ENCODE measurements at places on chromosomes 6 and 20.

DNA sequence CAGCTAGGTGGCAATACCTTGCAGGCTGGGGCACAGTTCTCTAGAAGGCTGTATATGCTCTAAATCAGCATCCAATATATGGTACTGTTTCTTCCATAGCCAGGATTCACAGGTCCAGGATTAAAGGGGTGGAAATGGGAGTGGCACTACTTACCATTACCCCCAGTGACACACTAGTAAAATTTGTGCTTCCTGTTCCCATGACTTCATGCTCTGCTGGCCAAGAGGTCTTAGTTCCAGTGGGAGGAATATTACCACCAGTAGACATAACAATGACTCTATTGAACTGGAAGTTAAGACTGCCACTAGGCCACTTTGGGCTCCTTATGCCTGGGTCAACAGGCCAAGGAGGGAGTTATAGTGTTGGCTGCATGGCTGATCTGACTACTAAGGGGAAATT is 174.3 kb upstream of the TNFAIP3 start:
- no peak for DNase-seq

DNA sequence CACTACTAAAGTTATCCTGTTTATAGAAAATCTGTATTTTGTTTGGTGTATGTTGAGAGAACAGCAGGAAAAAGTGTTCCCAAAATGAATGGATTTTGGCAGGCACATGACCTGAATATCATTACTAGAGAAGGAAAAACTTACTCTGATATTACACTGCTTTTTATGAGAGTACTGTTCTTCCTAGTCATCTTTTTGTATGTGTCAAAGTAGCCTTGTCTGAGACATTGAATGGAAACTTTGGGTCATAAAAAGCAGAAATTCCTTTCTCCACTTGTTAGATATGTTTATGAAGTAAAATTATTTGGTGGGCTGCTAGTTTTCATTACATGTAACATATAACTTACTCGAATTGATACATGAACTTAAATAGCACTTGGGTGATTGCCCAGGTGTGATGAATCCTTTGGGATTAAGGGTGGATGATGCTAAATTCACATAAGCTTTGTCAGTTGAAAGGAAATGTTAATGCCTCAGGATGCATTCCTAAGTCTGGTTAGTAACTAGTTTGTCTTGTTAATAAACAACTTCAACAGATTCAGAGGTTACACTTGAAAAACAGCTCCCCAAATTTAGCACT is 206.7 kb downstream of the CENPW start:
- no peak for DNase-seq

DNA sequence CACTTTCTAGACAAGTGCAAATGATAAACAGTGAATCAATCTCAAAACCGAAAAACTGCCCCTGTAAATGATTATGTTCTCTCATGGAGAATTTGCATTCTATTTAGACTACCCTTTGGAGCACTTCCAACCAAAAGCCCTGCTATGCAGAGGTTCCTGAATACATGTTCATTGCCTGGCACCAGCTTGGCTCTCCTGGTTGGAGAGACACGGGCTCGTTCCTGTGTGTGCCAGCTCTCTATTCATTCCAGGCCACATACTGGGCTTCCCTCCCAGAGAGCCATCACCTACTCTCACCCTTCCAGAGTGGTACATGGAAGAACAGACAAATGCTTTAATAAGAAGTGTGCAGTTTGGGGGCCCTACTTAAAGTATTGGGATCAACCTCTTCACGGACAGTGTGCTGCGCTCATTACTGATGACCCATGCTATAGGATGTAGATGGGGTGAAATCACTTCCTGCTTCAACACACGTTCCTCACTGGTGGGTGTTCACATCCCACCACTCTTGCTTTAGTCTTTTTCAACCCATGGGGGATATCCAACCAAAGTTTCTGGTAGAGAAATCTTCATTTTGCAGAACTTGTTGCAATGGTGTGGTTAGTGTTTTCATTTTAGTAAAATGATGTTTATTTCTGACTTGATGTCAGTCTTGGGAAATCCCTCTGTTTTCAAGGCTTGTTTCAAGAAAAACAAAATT is 38.5 kb upstream of the NAA20 start:
- no peak for DNase-seq

GRCh38 chr6:116003668-116004067 is 57.0 kb downstream of the FRK start:
- no peak for DNase-seq

- DNase-seq = peak; percentile 98
These were observed at the start of gene CDS2 for GRCh38 chr20:5126512-5127203. TSS of gene CDS2 (plus strand) at chr20:5127008. CDS start at chr20:5127093, 85 bp downstream.

GRCh38 chr6:158892266-158892665 is 73.1 kb upstream of the EZR start:
- no peak for DNase-seq

- no peak for DNase-seq
These were observed 297.7 kb downstream of the CDC5L start for GRCh38 chr6:44685213-44685612.

DNA sequence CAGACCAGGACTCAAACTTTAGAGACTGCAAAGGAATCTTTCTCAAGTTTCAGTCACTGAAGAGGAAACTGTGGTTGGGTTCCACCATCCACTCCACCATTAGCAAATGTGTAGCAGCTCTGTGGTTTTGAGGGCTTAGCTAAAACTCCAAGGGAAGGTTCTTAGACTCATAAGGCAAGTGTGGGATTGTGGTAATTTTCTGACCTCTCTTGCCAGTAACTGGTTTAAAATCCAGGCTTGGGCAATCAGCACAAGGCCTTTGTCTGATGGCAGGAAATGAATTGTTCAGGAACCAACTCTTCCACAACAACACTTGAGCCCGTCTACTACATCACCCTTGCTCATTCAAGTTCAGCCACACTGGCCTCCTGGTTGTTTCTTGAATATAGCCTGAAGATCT is 68.6 kb upstream of the FBXL4 start:
- no peak for DNase-seq

GRCh38 chr6:113271437-113271836 is 585.7 kb upstream of the MARCKS start:
- DNase-seq = no peak

- no peak for DNase-seq
These were observed 14.4 kb downstream of the CCDC167 start for GRCh38 chr6:37485291-37485702.

- DNase-seq = no peak
These were observed 329.7 kb downstream of the BTBD9 start for GRCh38 chr6:38310061-38310460.

DNA sequence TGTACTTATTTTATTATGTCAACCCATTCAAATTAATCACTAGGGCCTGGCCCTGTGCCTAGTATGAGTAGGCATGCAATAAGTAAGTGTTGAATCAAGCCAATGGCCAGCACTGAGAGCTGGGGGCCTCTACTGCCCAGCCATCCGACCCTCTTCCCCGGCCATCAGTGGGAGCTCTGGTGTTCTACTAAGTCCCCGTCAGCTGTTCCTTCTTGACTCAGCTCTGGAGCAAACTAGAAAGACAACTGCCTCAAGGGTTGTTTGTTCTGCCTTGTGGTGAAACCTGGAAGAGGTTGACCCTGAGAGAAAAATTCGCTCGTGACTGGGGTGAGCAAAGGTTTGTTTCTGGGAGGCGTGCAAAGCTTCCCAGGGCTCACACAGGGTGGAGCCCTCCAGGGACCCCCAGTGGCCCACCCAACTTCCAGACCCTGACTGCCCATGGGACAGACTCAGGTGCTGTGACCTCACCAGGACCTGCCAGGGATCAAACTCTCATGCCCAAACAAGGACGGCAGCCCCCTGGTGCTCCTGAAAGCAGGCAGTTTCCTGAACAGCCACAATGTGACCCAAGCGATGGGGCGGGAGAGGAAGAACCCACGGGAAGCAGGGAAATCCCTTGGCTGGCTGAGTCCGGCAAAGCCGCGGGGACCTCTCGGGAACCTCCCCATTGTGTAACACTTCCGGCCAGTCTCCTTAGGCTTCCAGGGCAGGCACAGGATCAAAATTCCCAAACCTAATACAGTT is 50.4 kb downstream of the BANF2 start:
- no peak for DNase-seq

DNA sequence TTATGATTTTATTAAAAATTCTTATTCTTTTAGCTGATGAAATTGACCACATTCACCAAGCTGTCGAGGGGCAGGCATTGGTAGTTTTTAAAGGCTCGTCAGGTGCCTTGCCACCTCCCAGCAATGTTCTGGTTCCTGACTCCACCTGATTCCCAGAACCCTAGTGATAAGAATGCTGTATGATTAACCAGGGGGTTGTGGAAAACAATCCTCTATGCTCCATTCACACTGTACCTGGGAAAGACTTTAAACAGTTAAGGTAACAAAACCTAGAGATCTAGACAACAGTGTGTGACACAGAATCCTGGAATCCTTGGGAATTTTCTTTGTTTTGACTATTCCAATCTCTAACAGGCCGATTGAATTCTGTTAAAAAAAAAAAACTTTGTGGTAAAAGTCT is 165.7 kb upstream of the OLIG3 start:
- no peak for DNase-seq

- no peak for DNase-seq
These were observed 95.1 kb downstream of the TIAM2 start for GRCh38 chr6:155090166-155090565.

GRCh38 chr6:20681243-20681684 is 147.0 kb downstream of the CDKAL1 start:
- no peak for DNase-seq

- DNase-seq = no peak
These were observed 809.7 kb downstream of the MAFB start for GRCh38 chr20:39879296-39879695.

DNA sequence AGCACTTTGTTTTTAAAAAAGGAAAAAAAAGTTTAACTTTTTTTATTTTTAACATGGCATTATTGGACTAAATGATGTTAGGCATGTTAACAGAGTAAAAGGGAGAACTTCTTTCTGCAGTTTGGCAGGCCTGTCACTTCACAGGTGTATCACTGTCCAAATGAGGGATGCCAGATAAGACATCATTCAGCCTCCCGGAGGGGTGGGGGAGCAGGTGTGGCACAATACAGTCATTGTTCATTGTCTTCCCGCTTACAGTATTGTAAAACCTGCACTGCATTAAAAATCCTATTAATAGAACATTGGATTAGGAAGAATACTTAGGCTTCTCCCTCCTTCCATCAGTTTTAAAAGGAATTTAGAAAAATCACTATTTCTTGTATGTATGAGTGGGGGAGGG is 80.7 kb downstream of the CARMIL1 start:
- no peak for DNase-seq

- DNase-seq = no peak
These were observed 110.5 kb downstream of the FOXO3 start for GRCh38 chr6:108671175-108671574.

DNA sequence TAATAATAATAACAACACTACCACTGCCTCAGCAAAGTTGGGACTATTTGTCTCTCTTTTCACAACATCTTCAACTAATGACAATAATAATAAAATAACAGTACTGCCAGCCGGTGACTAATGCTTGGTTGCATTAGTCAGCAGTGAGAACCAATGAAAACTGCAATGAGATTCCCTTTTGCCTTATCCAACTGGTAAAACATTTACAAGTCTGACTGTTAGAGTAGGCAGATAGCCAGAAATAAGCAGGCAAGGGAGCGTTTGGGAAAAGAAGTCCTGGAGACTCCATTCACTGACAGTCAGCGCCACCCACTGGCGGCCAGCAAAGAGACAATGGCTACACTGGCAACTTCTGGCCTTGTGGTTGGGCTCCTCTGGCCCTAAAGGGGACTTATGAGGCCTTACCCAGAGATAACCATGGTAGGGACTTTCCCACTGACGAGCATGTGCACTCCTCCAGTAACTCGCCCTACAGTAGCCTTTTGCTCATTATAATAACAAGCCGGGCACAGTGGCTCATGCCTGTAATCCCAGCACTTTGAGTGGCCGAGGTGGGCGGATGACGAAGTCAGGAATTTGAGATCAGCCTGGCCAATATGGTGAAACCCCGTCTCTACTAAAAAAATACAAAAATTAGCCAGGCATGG is 3.4 kb upstream of the NSFL1C start:
- DNase-seq = no peak

- no peak for DNase-seq
These were observed 521 bp upstream of the RAD21L1 start for GRCh38 chr20:1225263-1225782.

DNA sequence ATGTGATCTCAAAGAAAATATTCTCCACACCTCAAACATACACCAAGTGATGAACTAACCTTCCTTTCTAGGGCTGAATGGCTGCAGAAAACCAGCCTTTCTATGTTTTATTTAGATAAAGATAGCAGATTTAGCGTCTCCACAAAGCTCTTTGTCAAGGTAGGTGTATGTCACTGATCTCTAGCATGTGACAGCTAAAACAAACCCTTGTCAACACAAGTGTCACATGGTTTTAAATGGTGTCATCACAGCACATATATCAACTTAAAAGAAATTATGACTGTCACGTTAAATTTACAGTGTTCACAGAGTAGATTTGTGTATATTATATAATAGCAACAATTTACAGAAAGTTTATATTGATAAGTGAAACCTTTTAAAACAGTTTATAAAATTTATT is 58.3 kb downstream of the TENT5A start:
- DNase-seq = no peak

DNA sequence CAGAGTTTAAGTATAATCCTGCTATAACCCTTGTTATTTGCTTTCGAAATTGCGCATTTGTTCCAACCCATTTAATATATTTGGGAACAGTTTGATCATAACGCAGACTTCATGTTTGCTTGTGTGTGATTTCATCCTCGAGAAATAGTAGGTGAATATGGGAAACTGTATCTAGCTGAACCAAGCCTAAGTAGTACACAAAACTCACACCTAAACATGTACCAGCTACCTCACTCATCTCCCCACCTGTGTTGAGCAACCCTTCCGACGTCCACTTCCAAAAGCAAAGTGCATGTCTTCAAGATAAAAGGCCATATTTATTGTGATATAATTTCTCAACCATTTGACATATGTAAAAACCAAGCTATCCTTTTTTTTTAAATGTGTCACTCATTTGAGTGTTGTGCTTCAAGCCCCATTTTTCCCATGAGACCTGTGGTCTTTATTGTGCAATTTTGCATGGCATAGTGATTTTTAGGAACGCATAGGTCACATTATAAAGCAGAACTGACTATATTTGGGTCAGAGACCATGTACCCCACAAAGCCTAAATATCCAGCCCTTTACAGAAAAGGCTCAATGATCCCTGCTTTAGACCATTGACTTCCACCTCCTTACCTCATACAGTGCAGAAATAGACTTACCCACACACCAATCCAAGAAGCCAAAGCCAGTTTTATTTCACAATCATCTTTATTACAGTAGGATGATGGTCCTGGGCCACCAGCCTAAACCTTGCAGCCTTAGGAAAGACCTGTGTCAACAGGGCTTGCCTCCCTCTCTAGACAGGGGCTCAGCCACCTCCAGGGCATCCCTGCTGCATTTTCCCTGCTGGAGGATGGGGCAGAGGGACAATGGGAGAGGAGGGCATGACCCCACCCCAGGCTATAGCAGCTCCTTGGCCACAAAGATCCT is 7.1 kb downstream of the CCND3 start:
- no peak for DNase-seq

GRCh38 chr6:104710543-104711335 is 149.0 kb downstream of the HACE1 start:
- no peak for DNase-seq

- DNase-seq = no peak
These were observed 40.0 kb downstream of the KATNA1 start for GRCh38 chr6:149608381-149608982.

- DNase-seq = no peak
These were observed 53.4 kb downstream of the SYTL3 start for GRCh38 chr6:158703111-158703836.

All from stimulated activated effector memory CD8-positive, alpha-beta T cell treated with anti-CD3 and anti-CD28 coated beads, Interleukin-12 subunit alpha, Interleukin-12 subunit beta, amount 100 ng/mL, for 72 hours (primary cell).